ENCODE measurements at places on chromosomes 12 and 14.
A peak's percentile ranks its signal among the peaks of the same experiment; 100 is the strongest.

- DNase-seq: peak; percentile 5
These were observed 1.9 kb downstream of the CACNA2D4 start for GRCh38 chr12:1916371-1917171.

DNA sequence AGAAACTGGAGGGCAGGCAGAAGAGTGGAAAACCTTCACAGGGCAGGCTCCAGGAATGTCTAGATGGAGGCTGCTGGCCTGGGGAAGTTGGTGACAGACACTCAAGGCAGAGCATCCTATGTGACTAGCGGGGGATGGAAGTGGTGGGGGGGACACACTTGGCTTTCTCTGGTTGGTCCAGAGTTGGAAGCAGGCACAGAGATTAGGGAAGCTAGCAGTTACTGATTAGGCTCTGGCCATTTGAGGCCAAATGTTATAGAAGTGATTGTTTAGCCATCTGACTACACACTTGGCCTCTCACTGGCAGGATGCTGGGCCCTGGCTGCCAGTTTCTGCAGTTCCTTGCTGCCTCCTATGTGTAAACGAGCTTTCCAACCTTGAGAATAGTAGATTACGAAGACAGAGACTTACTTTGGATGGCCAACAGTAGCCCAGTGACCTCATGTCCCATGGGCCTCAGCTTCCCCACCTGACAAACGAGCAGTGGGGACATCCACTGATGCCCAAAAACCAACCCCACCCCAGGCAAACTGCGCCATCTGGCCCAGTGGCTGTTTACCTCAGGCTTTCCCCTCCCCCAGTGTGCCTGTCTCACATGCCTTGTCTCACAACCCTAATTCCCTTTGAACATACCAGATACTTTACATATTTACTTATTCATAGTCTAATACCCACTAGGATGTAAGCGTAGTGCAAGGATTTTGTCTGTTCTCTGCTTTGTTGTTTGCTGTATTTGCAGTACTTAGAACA is 102.7 kb downstream of the PAPLN start:
- DNase-seq: no peak

- no peak for DNase-seq
These were observed 74.3 kb upstream of the SRSF5 start for GRCh38 chr14:69692594-69692993.

DNA sequence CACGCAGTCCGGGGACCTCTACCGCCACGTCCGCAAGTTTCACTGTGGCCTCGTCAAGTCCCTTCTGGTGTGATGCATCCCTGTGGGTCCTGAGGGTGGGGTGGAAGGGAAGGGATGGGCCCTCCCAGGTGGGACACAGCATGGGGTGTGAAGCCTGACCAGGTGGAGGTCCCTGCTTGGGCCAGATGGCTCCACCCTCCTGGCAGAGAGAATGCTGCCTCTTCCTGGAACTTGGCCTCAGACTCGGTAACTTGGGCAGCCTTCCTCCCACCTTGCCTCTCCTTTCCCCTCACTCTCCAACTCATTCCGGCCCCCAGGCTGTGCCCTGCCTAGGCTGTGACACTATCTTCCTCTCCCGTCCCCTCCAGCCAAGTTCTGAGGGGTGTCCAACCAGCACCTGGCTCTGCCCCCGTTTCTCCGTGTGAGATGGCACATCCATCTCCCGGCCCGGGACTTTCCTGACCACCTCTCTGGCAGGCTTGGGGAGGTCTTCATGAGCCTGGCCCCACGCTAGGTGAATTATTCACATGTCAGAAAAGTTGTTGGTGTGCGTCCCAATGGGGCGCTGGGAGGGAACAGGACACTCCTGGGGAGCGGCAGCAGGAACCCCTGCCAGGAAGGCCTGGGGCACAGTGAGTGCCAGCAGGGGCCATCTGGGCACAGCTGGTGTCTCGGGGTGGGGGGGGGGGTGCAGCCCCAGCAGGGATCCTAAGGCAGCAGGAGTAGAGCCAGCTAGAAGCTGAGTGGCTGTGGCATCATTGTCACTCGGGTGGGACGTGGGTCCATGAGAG is 1.7 kb downstream of the ZBTB42 start:
- no peak for DNase-seq

- no peak for DNase-seq
These were observed 10.4 kb upstream of the TMEM263 start for GRCh38 chr12:106945261-106945851.

DNA sequence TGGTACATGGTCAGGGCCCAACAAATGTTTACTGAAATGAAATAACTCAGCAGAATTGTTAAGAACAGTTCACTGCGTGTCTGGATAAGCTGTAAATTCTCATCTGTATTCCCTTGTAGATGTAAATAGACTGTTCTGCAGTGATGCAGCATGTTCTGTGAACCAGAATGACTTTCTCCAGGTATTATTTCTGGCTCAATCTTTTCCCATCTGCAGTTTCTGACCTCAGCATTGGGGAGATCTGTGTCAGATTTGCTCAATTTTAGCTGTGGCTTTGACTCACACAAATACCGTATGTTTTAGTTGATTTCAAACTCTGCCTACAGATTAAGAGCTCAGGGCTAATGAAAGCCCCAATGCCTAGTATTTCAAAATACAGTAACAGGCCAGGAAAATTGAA is 49.2 kb upstream of the DICER1 start:
- no peak for DNase-seq

- no peak for DNase-seq
These were observed 437.3 kb downstream of the MED13L start for GRCh38 chr12:115840159-115840558.

- no peak for DNase-seq
These were observed 1.9 kb upstream of the KRT18 start for GRCh38 chr12:52946797-52947547.

- DNase-seq: no peak
These were observed 956 bp downstream of the GNPTAB start for GRCh38 chr12:101829639-101830366.

DNA sequence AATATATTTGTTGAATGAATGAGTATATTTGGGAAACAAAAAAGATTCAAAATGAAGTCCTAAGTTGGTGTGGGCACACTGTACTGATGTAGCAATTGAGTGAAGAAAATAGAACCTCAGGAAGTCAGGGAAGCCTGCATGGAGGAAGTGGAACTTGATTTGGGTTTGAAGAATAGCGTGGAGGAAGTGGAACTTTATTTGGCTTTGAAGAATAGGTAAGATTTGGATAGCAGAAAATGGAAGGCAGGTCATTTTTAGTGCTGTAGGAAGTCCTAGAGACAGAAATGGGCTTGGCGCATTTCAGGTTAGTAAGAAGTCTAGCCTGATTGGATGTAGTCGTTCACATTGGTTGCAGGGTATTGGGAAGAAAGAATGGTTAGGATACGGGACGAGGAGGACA is 5.4 kb downstream of the C12orf75 start:
- no peak for DNase-seq

- DNase-seq: no peak
These were observed 23.8 kb downstream of the ST8SIA1 start for GRCh38 chr12:22310709-22311108.

- DNase-seq: no peak
These were observed 74.0 kb downstream of the PLEKHG3 start for GRCh38 chr14:64778104-64778754.

- DNase-seq: peak; percentile 3
These were observed 6.9 kb downstream of the FLRT2 start for GRCh38 chr14:85536833-85537190.

DNA sequence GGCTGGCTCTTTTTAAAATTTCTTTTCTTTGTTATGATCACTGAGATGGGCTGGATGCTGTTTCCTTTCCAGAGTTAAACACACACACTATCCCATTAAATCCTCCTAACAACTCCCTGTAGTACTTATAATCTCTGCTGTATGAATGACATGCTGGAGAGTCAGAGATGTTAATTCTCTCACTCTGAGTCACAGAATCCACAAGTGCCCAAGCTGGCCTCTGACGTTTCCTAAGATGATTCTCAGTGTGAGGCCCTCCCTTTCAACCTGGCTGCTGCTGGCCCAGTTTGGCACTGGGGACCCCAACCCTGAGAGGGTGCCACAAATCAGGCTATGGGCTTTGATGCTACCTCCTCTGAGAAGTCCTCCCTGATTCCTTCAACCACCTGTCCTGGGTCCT is 5.4 kb downstream of the NOS1 start:
- DNase-seq: no peak

DNA sequence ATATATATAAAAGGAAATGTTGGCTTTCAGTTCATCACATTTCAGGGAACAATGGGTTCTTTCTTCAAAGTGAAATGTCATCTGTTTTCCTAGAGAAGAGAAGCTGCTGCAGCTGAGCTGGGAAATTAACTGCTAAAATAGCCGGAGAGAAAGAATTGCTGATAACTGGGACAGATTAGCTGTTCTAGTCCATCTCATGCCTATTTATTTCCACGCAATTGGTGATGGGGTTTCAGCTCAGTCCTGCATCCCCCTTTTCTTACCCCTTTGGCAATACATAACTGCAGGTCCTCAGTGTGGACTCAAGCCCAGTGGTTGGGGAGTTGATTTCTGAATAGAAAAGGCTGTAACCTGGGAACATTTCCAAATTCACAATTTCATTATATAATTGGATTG is 436.9 kb upstream of the TMEM132C start:
- DNase-seq: no peak
